ENCODE measurements at places on chromosomes 16 and 17. TPM values are rescaled to one million over a fixed set of nuclear protein-coding genes. Genes with fewer than 3 reads are reported as not detected.

DNA sequence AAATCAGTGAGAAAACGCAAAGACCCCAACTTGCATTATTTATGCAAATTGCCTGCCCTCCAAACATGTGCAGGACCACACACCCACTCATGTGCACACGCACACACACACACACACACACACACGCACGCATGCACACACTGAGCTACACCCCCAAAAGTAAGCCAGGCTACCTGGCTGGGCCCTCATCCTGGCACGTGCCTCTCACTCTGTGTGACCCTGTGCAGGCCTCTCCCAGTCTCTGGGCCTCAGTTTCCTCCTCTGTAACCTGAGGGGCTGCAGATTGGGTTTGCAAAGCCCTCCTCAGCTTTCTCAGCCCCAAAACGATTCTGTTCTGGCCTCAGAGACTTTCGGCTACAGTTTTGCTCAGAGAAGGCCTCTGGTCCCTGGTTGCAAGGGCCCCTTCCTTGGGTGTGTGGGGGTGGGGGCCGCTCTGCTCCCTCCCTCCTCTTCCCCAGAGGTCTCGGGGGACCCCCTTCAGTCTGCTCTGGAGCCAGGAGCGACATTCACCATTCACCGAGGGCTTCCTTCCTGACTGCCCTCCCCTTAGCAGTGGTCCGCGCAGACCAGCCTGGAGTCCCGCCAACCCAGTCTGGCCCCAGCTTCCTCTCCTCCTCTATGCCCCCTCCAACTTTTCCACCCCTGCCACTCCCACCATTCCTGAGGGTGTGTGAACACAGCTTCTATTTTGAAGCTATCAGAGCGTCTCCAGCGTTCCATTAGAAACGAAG is 5.4 kb upstream of the PIK3R6 start:
- DNase-seq = no peak

DNA sequence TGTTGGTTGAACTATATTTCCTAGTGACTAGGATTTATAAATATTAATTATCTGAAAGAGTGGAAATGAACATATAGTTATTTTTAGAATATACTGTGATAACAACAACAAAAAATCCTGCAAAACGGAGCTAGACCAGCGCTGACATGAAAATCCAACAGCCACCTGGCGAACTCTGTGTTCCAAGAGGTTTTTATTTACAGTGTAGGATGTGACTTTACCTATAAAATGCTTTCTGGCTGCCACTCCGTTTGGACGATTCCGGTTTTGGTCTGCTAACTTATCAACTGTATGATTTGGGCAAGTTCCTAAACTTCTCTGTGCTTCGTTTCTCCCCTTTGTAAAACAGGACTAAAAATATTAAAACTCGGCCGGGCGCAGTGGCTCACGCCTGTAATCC is 73.7 kb downstream of the ADCY9 start:
- DNase-seq = no peak

- DNase-seq = no peak
These were observed 5.9 kb upstream of the RAB40C start for GRCh38 chr16:583815-584591.

DNA sequence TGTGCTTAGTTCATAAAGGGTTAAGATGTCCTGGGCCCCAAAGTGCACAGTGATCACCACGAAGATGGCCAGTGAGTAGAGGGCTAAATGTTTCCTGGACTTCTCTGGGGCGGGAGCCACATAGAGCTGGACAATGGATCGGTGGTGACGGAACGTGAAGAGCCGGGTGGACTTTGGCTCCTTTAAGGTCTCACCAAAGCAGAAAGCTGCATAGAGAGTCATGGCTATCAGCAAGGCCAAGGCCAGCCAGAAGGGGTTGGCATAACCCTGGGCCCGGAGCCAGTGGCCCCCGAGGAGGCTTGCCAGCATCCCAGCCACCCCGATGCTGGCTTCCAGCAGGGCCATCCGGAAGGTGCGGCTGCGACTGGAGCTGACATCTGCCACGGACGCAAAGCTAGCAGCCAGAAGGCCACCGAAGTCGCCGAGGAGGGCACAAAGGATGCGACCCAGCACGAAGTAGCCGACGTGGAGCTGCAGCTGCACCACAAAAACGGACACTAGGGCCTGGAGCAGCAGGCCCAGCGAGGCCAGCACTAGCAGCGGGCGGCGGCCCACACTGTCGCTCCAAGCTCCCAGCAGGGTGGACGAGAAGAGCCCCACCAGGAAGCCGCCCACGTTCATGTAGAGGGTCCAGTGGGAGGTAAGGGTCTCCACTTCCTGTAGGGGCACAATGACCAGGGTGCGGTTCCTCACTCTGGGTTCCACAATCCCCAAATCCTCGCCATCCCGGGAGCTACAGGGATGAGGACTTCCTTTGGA is 1.0 kb downstream of the SLC46A1 start:
- no peak for DNase-seq

SALL1 gene
- total RNA-seq = 0.57 TPM

LITAFD gene
- total RNA-seq = not detected

WFDC1 gene
- total RNA-seq = 0.30 TPM

ST6GALNAC2 gene
- 0.24 TPM for total RNA-seq

Data from Daoy (cell line).